Cortex of kidney (tissue), 1 donor: ENCODE measurements at places on chromosomes 4 and X.

- DNase-seq, result no peak
Measured at GRCh38 chr4:109408711-109409110, 24.9 kb upstream of the SEC24B start.

DNA sequence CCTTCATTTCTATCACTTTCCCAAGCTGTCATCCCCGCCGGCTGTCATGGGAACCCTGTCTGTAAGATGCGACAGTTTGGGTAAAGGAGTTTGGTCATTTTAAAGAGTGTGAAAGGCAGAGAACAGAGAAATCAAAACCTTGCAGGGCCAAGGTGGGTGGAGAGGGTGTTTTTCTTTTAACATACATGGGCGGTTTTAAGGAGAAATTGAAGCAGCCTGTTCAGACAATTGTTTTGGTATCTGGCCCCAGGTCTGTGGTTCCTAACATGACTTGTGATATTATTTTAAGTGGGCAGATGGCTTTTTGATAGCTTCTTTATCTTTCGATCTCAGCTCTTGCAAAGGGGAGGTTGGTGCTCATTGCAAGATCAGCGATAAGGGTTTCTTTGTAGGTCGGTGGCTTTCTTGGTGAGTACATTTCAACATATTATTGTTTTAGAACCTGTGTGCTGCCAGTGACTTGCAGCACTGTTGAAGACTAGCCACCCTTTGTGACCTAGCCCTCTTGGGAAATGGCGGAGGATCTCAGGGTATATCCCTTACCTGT, 3.7 kb downstream of the PPP1R3F start:
- DNase-seq, result no peak

DNA sequence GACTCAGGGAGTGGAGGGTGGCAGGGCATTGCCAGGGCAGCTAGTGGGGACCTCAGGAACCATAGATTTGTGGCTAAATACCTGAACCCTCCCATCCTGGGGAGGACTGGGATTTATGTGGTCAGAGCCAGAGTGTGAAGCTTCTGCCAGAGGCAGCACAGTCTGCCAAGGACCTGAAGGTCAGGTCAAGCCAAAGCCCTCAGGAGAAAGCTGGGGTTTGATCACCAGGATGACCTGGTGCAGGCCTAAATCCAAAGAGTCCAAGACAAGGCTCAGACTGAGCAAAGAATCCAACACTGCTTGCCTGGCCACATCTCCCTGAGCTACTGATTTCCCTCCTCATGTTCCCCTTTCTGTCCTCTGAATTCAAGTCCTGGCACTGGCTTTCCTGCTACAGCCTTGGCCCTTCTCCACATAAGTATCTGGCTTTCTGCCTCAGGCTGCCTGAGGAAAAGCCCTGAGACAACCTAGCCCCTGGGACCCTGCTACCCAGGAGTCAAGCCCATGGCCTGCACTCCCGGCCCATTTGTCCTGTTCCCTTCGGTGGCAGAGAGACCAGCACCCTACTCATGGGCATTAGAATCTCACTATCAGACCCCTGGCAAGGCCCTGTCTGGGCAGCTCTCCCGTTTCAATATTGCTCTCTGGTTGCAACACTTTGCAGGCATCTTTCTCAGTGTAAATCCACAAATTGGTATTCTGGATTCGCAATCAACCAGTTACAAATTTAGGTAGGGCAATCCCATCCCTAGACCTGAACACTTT, 39.3 kb upstream of the SLC25A43 start:
- no peak for DNase-seq

GRCh38 chr4:86060341-86060740, 299.5 kb downstream of the MAPK10 start:
- no peak for DNase-seq

DNA sequence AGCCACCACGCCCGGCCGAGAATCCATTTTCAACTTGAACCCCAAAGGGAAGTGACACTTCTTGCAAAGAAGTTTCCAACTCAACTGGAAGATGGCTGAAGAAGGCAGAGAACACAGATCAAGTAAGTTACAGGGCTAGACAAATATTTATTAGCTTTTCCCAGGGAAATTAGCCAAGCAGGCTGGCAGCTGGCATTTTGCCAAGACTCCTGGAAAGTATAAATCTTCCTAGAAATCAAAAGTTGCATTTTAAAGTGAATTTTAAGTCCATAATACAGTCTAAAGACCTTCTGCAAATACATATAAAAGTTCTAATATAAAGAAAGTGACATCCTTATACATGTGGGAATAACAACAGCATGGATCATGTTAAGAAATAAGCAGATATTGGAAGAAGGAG, 3.4 kb upstream of the MRPL1 start:
- DNase-seq, result no peak

- no peak for DNase-seq
Measured at GRCh38 chr4:40587826-40588225, 41.8 kb downstream of the RBM47 start.

DNA sequence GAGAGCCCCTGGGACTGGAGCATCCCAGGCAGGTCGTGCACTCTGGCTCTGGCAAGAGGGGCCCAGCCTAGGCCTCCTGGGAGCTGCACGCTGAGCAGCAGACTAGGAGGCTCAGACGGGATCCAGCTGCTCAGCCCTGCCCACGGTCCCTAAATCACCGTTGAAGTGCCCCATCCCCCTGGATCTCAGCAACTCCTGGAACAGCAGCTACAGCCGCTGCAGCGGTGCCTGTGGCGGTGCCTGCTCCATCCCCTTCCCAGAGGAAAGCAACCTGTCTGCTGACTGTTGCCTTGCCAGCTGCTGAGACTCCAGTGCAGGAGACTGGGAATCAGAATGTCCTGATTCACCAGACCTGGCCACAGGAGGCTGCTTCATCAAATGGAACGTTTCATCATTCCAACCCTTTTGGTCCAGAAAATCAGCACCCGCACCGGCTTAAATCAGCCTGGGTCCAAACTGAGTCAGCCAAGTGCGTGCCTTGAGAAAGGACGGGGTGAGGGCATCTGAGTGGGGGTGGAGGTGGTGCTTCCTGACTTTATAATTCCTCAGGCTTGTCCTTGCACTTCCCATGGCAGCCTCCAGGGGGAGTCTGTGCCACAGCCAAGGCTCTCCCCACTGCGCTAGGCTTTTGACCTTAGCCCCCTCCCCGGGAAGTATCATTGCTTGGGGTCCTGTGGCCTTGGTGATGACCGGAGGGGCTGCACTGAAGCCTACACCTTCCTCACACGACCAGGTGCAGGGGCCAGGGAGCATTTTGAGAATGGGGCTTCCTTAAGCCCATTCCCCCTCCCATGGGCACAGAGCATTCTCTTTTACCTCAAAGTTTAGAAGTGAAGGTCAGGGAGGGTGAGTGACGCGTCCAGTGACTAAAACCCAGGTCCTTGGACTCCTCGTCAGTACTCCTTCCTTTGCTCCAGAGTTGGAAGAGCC, 6.5 kb downstream of the ZNF185 start:
- DNase-seq, result no peak

DNA sequence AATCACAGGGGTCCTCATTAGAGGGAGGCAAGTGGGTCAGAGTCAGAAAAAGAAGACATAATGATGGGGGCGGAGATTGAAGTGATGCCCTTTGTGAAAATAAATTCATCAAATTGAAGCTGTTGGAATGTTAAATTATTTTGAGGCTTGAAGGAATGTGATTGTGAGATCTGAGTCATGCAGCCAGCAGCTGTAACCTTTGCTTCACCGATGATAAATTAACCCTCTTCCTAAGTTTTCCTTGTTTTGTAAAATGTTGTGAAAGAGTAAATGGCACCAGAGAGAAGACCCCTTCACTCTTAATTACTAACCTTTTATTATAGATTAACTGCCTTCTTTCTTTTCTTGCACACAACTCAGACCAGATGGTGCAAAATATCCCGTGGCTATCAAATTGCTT, 47.7 kb upstream of the FAM9A start:
- no peak for DNase-seq

DNA sequence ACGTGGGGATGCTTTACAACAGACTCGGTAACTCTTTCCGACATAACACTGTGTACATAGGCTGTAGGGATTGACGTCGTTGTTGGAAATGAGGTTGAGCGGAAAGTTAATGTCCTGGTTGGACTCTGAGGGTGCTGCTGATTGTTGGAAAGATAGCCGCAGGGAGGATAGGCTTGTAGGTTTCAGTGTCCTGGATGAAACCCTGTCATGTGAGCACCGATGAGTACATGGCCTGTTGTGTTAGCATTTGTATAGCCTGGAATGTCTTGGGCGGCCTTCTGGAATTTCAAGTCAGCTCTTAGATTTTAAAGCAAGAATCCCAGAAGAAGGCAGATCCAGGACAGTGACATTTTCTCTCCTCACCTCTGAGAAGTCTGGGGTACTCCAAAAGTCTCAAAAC, 63.3 kb downstream of the TBC1D14 start:
- no peak for DNase-seq

DNA sequence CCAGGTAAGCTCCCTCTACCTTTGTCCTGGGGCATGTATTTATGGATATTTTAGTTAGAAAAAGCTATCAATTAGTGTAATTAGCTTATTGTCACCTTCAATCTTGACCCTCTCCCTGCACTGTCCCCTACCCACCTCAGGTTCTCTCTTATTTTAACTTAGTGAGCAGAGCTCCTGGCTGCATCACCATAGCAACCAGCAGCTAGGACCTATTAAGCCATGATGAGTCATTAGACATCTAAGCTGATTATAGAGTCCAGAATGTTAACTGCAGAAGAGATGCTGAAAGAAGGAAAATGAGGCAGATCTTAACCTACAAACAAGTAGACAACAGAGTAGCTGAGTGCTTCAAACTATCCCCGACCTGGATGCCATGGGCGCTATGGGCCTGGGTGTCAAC, 36.6 kb downstream of the MAGEE2 start:
- no peak for DNase-seq

DNA sequence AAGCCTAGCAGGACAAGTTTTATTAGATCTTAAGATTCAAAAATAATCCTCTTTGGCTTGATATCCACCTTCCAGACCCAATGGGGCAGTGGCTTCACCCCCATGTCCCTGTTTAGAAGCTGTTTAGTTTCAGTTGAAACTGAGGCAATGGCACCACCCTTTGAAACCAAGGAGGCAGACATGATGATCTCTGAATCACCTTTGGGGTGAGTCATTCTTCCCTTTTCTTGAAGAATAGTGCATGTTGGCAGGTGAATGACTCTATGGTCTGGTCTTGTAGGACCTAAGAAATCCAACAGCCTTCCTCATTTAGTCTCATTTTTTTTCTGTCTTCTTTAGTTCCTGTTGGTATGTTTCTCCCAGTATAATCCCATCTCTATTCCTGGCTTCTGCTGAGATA, 29.5 kb upstream of the BMP15 start:
- DNase-seq, result no peak

- DNase-seq, result no peak
Measured at GRCh38 chr4:80069108-80069836, 3.8 kb downstream of the ANTXR2 start.

- no peak for DNase-seq
Measured at GRCh38 chr4:173301518-173302201, 32.5 kb downstream of the HMGB2 start.

- DNase-seq, result no peak
Measured at GRCh38 chrX:109959356-109959871, 43.5 kb upstream of the TMEM164 start.
